Chondrocyte (in vitro differentiated cells): ENCODE measurements at places on chromosomes 13 and 19.

DNA sequence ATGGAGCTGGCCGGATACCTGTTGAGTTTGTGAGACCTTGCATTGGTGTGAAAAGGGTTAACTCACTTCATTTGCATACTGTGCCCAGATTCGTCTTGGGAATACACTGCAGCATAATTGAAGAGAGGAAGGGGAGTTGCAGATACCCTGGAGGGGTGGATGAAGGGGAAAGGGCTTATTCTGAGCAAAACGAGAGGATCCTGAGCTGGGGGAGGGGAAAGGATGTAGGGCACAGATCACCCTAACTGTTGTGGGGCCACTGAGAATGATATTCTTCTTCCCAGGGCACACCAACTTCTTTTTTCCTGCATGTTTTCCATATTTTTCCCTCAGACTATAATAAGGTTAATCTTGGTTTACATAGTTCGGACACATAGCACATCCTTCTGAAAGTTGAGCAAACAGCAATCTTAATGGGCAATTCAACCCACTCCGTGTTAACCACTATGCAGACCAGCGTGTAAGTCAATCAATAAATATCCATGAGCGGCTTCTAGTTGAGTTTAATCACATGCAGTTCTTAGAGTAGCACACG lies 11.7 kb upstream of the PTPRS start:
- no peaks in the 10 kb centered on the region for H3K4me1 ChIP-seq
- no peak for DNase-seq
- peaks cover 25% of the 10 kb centered on the region for H3K27me3 ChIP-seq
- H3K4me3 ChIP-seq: no peak overlapping the region

GRCh38 chr19:1040476-1041271 lies 767 bp downstream of the ABCA7 start:
- no peak for DNase-seq
- no peaks in the 10 kb centered on the region for H3K27me3 ChIP-seq
- H3K4me1 ChIP-seq: peaks cover 47% of the 10 kb centered on the region
- peak overlapping the region; percentile 85 for H3K27ac ChIP-seq
- peak overlapping the region; percentile 85 for H3K4me3 ChIP-seq
- H3K36me3 ChIP-seq: peaks cover 13% of the 10 kb centered on the region

GRCh38 chr13:34570698-34571353 lies 371.2 kb upstream of the NBEA start:
- no peak overlapping the region for H3K27ac ChIP-seq
- DNase-seq: no peak
- no peaks in the 10 kb centered on the region for H3K36me3 ChIP-seq
- H3K4me3 ChIP-seq: no peak overlapping the region

DNA sequence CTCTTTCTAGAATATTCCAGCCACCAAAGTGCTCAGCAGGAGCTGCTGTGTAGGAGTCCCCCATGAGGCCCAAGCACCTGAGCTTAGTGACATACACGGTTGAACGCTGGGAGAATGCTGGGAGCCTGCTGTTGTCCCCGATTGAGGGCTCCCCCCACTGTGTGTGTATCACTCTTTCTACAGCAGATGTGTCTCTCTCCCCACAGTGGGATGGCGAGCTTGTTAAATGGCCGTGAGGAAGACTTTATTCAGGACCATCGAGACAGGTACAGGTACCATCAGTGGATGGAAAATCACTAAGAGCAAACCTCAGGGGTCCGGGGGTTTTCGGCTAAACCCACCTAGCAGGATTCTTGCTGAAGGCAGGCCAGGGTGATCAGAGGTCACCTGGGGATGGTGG lies 22.7 kb downstream of the EPN1 start:
- no peaks in the 10 kb centered on the region for H3K27me3 ChIP-seq
- no peaks in the 10 kb centered on the region for H3K4me1 ChIP-seq
- H3K4me3 ChIP-seq: no peak overlapping the region
- no peak overlapping the region for H3K27ac ChIP-seq
- peak; percentile 33 for DNase-seq

DNA sequence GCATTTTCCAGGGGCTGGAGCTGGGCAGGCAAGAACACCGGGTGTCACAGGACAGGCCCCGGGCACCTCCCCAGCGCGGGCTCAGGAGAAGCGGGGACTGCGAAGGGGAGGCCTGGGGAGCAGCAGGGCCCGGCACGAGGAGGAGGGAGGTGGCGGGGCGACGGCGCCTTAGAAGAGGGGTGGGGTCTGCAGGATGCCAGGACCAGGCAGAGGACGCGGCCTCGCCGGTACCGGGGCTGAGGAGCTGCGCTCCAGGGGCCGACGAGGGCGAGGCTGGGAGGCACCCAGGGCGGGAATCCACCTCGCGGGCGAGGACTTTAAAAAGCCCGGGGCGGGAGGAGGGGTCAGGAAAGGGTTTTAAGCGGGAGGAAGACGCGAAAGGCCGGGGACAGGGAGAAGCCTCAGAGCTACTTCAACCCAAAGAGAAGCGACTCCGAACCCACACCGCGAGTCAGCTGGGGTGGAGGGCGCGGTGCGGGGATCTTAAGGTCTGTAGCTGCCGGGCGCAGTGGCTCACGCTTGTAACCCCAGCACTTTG lies 665 bp downstream of the ZNF347 start:
- H3K4me1 ChIP-seq: peaks cover 17% of the 10 kb centered on the region
- no peaks in the 10 kb centered on the region for H3K27me3 ChIP-seq
- DNase-seq: no peak
- peaks cover 16% of the 10 kb centered on the region for H3K36me3 ChIP-seq

GRCh38 chr19:1265615-1266128 lies 3.5 kb upstream of the CIRBP start:
- peaks cover 4% of the 10 kb centered on the region for H3K36me3 ChIP-seq
- no peaks in the 10 kb centered on the region for H3K27me3 ChIP-seq
- H3K4me1 ChIP-seq: peaks cover 70% of the 10 kb centered on the region
- DNase-seq: no peak
- H3K27ac ChIP-seq: peak overlapping the region; percentile 96

DNA sequence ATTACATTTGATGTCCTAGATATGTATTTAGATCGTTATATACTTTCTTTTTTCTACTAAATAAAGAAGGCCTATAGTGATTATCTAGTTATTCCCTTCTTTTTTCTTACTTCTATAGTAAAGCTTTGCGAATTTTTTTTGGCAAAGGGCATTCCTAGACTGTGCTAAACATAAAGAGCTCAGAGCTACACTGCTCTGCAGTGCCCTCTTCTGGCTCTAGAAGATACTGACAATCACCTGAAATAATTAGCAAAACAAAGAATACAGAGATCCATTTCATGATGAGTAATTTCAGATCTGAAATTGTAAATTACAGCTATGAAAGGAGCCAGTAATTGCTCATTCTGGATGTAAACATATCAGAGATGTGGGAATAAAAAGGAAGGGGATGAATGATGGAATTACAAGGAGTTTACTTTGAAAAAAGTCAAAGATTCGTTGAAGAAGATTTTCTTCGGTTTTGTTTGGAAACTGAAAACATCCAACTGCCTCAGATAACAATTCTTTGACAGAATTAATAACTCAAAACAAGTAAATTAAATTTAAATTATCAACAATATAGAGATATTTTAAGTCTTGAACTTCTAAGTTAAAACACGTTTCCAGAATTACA lies 288.5 kb downstream of the NALCN start:
- peaks cover 4% of the 10 kb centered on the region for H3K36me3 ChIP-seq
- H3K27me3 ChIP-seq: no peaks in the 10 kb centered on the region
- DNase-seq: no peak
- no peak overlapping the region for H3K27ac ChIP-seq

DNA sequence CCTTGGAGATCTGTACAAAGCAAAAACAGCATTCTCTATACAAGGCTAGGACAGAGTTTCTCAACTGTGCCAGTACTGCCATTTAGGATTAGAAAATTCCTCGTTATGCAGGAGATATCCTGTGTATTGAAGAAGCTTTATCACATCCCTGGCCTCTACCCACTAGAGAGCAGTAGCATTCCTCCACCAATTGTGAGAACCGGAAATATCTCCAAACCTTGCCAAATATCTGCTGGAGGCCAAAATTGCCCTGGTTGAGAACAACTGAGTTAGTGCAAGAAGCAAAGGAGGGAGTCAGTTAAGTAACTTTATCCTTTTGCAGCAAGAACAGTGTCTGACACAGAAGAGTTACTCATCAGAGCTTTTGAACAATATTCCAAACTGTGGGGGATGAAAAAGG lies 16.2 kb upstream of the FREM2 start:
- H3K36me3 ChIP-seq: no peaks in the 10 kb centered on the region
- DNase-seq: no peak
- no peak overlapping the region for H3K4me3 ChIP-seq
- peaks cover 31% of the 10 kb centered on the region for H3K27me3 ChIP-seq

DNA sequence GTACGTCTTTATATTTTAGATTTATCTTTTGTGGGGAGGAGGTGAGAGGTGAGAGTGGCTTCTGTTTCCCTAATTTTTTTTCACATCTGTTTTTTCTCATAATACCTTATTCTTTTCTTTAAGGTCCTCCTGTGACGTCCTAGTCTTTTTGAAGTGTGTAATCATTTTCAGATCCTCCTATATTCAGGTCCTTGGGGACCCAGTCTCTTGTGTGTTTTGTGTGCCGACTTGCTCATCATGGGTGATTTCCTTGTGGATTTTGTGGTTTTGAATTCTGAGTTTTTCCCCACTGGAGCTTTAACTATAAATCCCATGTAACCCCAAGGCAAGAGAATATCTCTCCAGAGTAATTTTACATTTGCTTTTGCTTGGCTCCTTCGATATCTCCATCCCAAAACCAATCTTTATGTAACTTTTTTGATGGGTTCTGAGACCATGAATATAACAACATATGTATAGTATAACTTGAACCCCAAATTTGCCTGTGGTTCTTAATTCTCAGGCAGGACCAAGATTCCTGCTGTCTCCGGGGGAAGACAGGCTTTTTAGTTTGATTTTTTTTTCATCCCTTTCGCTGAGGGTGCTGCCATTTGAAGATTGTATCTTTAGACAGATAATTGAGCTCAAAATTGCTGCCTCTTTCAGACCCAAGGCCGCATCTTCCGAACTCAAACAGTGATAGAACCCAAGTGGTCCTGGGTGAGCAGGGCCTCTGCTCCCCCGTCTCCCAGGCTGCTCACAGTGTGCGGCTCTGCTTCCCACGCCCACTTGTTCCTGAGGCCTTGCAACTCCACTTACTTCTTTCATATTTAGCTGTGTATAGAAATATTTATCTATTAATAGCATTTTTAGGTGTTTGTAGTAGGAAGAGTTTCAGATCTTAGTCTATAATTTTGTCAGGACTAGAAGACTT lies 59.1 kb upstream of the GPR183 start:
- H3K27ac ChIP-seq: no peak overlapping the region
- no peak for DNase-seq
- H3K27me3 ChIP-seq: no peaks in the 10 kb centered on the region
- H3K4me1 ChIP-seq: peaks cover 4% of the 10 kb centered on the region
- H3K4me3 ChIP-seq: no peak overlapping the region

- no peak overlapping the region for H3K4me3 ChIP-seq
- H3K27me3 ChIP-seq: no peaks in the 10 kb centered on the region
- no peak for DNase-seq
- H3K4me1 ChIP-seq: no peaks in the 10 kb centered on the region
These were observed 10.3 kb downstream of the THSD1 start for GRCh38 chr13:52395704-52396103.

- no peak overlapping the region for H3K27ac ChIP-seq
- no peak overlapping the region for H3K4me3 ChIP-seq
- no peaks in the 10 kb centered on the region for H3K36me3 ChIP-seq
- peaks cover 10% of the 10 kb centered on the region for H3K4me1 ChIP-seq
- H3K27me3 ChIP-seq: peaks cover 9% of the 10 kb centered on the region
- DNase-seq: no peak
These were observed 70.3 kb downstream of the MAP4K1 start for GRCh38 chr19:38547421-38547820.

- DNase-seq: no peak
- peaks cover 2% of the 10 kb centered on the region for H3K36me3 ChIP-seq
- H3K27me3 ChIP-seq: no peaks in the 10 kb centered on the region
- H3K4me3 ChIP-seq: no peak overlapping the region
These were observed 176.9 kb downstream of the DNAJC15 start for GRCh38 chr13:43200307-43200706.

GRCh38 chr19:50005428-50005827 lies 19.7 kb downstream of the VRK3 start:
- no peak overlapping the region for H3K4me3 ChIP-seq
- H3K27ac ChIP-seq: no peak overlapping the region
- peaks cover 17% of the 10 kb centered on the region for H3K4me1 ChIP-seq
- H3K36me3 ChIP-seq: peaks cover 23% of the 10 kb centered on the region
- no peaks in the 10 kb centered on the region for H3K27me3 ChIP-seq
